ENCODE measurements at places on chromosomes 4 and X.
A peak's percentile ranks its signal among the peaks of the same experiment; 100 is the strongest.

GRCh38 chrX:3518870-3519269 lies 172.4 kb upstream of the MXRA5 start:
- no peak for DNase-seq

DNA sequence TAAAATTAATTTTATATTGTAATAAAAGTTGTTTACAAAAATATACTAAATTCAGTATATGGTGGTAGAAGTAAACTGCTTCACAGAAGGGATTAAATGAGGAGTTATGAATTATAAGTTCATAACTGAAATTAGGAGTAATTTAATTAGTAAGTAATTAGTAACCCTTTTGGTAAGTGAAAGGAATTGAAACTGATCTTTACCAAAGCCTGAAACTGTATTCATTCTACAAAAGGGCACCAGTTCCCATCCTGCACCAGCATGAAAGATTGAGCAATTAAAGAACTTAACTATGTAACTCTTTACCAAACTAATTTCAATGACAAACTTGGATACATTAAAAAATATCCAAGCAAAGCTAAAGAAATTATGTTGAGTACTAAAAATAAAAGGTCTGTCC lies 8.2 kb downstream of the MED14 start:
- DNase-seq, result no peak

DNA sequence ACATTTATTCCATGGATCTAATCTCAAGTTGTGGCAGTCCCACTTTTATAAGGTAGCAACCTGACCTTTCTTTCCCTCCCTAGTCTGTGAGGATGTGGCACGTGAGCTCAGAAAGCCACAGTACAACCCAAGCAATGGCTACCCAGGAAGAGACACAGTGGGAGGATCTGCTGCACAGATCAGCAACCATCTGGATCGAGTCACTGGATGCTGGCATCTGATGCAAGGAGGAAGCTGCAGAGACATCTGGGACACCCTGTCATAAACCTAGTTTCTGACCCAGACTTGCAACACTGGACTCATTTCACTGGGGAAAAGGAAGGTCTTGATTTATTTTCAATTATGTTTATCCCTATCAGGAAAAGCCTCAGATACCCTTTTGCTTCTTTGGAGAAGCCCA lies 327.1 kb downstream of the PAPSS1 start:
- DNase-seq, result peak; percentile 3

DNA sequence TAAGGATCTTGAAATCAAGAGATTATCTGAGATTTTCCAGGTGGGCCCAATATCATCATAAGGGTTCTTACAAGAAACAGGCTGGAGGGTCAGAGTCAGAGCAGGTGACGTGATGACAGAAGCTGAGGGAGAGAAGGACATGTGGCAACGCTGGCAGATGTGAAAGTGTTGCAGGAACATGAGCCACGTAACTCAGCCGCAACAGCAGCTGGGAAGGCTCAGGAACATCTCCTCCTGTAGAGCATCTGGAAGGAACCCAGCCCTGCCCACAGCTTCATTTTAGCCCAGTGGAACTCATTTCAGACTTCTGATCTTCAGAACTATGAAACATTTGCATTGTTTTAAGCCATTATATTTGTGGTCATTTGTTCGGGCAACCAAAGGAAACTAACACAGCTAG lies 156.3 kb upstream of the VEGFC start:
- DNase-seq, result no peak
